ENCODE measurements at places on chromosomes 1 and 21.

GRCh38 chr1:30816211-30817076, 58.9 kb upstream of the LAPTM5 start:
- no peak for DNase-seq

DNA sequence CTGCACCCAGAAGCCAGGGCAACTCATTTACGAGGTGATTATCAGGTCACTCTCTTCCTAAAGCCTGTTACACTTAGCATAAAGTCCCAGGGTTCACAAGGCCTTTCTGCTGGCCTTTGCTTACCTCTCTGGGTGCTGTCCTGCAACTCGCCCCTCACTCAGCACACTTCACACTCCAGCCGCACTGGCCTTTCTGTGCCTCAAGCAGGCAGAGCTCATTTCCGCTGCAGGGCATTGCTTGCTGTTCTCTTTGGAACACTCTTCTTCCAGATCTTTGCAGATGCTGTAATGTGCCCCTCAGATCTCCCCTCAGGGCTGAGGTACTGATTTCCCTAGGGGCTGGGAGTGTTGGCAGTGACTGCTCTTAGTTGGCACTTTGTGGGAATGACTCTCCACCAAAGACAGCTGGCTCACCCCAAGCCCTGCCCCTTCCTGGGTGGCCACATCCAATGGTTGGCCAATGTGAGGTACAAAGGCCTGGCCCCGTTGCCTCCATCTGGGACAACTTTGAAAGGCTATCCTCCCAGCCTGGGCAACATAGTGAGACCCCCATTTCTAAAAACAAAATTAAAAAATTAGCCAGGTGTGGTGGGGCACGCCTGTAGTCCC, 50.8 kb upstream of the SSBP3 start:
- DNase-seq, result no peak

GRCh38 chr21:40634141-40634540, 212.8 kb downstream of the DSCAM start:
- DNase-seq, result no peak

GRCh38 chr21:26282058-26282457, 111.5 kb upstream of the APP start:
- no peak for DNase-seq

GRCh38 chr1:173682184-173682583, 12.5 kb upstream of the ANKRD45 start:
- DNase-seq, result no peak

DNA sequence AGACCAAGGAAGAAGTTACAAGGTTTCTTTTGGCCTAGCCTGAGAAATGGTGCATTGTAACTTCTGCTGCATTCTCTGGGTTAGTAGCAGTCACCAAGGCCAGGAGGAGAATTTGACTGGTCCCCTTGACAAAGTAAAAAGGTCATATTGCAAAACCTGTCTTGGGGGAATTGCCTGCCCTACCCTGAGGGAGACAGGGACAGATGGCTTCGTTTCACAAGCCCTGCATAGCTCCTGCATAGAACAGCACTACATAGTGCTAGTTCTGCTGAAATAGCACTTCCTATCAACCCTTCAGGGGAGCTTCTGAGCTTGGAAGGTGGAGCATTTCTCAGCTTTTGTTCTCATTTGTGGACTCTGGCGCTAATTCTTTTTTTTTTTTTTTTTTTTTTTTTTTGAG, 20.4 kb upstream of the AK2 start:
- DNase-seq, result no peak

All from CD4-positive, alpha-beta T cell treated with Interleukin-21 for 1 hour (primary cell).